Fibroblast of pulmonary artery (primary cell): ENCODE measurements at places on chromosomes 6 and 20.

GRCh38 chr6:152529369-152529768, 107.8 kb downstream of the SYNE1 start:
- peak; percentile 3 for DNase-seq

GRCh38 chr6:43383021-43383667, 13.7 kb upstream of the ZNF318 start:
- peak; percentile 78 for DNase-seq

DNA sequence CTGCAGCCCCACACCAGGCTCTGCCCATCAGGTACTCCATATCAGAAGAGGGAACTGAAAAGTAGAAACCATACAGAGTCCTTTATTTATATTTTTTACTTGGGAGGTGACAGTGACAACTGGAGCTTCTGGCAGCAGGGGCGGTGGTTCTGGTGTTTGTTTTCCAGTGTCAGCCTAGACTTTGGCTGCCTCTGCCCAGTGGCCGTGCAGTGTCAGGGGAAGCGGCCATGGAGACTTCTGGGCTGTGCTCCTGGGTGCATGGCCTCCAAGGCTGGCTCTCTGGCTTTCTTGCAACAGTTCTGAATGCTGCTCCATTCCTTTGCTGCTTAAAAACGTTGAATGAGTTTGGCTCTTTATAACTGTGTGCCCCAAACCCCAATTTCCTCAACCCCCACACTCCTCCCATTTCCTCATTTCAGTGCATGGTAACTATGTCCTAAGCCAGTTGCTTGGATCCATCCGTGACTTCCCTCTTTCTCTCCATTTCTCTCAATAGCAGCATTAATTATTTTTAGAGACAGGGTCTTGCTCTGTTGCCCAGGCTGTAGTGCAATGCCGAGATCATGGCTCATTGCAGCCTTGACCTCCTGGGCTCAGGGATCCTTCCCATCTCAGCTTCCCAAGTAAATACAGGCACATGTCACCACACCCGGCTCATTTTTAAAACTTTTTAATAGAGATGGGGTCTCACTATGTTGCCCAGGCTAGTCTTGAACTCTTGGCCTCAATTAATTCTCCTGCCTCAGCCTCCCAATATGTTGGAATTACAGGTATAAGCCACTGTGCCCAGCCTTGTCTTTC, 141.1 kb upstream of the SGK1 start:
- no peak for DNase-seq

GRCh38 chr6:72873433-72873832, 251.6 kb downstream of the KCNQ5 start:
- DNase-seq: no peak

- no peak for DNase-seq
Observed at GRCh38 chr6:203661-204060, 88.6 kb upstream of the DUSP22 start.

DNA sequence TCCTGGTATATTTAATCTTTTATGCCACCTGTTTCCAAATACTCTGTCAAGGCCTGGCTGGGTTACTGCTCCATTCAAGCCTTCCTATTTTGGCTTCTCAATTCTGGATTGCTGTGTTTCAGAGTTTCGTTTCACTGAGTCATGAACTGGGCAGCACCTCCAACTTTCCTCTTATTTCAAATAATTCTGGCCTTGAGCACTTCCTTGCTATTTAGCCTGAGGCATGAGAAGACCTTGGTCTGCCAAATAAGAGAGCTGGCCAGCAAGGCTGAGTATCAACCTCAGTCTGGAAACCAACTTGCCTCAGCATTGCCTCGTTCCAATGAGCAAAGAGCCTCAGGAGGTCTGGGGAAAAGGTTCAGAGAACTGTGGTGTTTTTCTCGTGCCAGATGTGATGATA, 66.6 kb downstream of the TNFAIP3 start:
- peak; percentile 82 for DNase-seq

DNA sequence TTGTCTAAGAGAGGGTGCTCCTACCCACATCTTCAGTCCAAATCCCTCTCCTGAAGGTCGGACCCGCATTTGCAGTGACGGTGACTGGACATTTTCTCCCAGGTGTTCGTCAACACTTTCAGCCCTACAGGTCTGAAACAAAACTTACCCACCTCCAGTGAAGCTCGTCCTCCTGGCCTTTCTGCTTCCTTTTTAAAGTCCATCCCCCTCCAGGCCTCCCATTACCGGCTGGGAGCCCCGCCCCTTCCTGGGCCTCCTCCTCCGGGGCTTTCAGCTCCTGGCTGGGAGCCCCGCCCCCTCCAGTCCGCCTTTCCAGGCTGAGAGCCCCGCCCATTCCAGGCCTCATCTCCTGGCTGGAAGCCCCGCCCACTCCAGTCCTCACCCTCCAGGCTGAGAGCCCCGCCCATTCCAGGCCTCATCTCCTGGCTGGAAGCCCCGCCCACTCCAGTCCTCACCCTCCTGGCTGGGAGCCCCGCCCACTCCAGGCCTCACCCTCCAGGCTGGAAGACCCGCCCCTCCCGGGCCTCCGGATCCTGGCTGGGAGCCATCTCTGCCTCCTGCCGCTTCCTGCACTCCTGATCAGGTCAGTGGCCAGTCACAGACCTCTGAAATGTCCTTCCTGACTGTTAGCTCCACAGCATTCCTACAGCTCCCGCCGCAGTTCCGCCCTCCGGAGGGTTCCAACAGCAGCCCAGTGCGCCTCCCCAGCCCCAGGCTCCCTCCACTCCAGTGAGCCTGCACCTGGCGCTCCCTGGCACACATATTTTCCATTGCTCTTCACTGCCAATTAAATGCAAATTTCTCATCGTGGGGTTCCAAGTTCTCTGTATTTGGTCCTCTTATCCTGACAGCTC, 98.5 kb downstream of the LY86 start:
- peak; percentile 72 for DNase-seq

- DNase-seq: no peak
Observed at GRCh38 chr6:66478705-66479104, 771.7 kb upstream of the EYS start.

DNA sequence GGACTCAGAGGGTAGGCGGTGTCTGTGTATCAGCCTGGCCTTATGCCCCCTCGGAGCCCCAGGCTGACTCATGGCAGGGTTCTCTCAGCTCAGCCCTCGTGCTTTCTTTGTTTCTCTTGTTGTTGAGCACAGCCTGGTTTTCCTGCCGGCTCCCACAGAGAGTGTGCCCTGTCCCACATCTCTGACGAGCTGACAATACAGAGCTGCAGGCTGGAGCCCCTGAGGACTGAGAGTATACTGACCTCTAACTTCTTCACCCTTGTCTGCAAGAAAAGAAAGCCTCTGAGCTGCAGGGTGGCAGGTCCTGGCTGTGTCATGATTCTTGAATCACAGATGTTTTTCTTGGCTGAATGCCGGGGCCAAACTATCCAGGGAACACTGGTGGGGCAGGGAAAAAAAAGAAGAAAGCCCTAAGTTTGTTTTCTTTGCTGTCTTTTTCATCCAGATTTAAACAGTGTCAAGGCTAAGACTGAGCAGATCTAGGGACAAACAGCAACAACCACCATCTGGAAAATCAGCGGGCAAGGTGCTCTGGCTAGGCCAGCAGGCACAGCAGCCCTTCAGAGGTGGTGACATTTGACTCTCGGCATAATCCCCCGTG, 63.3 kb upstream of the ZNF133 start:
- DNase-seq: peak; percentile 72

GRCh38 chr6:166559211-166559610, 27.3 kb downstream of the RAMACL start:
- peak; percentile 30 for DNase-seq

DNA sequence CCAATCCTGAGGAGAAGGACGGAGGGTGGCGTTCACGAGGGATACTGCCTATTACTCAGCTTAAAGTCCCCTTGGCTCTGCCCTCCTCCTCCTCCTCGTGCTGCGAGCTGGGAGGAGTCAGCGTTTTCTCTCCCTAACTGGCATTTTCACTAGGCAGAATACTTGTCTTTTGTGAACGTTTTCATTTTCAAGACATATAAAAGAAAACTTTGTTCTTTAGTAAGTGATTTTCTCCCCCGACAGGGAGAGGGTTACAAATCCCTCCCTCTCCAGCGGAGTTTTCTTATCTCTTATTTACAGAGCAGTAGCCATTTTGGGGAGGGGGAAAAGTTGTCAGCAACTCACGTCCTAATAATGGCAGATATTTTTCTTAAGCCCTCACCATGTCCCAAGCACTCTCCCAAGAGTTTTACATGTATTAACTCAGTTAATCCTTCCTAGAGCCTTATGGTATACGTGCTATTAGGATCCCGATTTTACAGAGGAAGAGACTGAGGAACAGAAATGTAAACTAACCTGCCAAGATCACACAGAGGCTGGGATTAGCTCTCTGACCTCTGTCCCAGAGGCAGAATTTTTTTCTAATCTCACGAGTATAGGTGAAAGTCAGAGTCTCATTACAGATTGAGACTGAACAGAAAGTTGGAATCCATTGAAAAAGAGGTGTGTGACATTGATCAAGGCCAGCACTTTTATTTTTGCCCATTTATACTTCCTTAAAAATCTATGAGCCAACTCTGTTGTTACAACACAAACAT, 30.0 kb upstream of the ZNF217 start:
- DNase-seq: peak; percentile 80

DNA sequence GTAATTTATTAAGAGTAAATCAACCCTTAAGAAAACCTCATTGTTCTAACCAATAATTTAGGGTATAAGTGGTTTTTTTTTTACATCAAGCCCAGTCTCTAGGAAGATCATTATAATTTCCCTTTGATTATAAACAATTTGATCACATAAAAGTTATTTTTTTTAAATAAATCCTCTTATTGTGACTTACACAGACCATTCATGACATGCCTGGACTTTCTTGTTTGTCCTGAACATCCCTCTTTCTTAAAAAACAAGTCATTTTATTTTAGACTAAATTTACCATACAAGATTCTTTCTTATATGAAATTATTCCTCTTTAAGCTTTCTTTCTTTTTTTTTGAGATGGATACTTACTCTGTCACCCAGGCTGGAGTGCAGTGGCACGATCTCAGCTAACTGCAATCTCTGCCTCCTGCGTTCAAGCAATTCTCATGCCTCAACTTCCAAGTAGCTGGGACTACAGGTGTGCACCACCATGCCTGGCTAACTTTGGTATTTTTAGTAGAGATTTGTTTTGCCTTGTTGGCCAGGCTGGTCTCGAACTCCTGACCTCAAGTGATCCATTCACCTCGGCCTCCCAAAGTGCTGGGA, 53.6 kb upstream of the AGPAT4 start:
- no peak for DNase-seq

GRCh38 chr6:13431861-13432465, 55.4 kb downstream of the GFOD1 start:
- peak; percentile 53 for DNase-seq

DNA sequence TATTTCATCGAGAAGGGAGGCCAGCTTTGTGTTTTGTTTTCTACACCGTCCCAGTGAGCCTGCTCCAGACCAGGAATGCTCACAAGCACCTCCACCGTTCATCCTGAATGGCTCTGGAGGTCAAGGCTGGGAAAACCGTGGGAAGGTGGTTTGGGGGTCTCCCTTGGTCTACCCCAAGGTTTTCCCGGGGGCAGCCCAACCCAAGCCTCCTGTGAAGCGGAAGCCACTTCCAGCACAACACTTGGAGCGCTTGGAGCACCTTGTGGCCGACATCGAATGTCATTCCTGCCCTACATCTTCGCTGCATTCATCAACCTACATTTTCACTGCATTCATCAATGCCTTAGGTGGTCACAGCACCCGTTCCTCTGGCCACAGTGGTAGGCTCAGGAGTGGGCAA, 255.6 kb upstream of the PMEPA1 start:
- DNase-seq: no peak

DNA sequence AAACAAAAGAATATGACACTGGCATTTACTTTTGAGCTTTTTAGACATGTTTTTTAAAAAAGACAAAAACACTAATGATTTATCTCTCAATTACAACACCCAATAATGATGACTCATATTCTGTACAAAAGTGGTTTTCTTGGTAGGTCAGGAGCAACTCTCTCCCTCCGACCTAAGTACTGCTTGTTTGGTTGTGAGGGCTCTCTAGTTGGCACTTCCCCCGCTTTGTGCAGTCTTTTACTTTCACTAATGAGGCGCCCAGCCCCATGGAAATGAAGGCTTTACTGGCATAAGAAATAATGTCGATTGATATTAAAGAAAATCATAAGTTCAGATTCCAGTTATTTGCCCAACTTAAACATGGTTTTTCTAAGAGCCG, 1.3 kb downstream of the KPNA5 start:
- DNase-seq: peak; percentile 49

GRCh38 chr20:44057698-44058675, 129.0 kb downstream of the JPH2 start:
- peak; percentile 66 for DNase-seq

- DNase-seq: no peak
Observed at GRCh38 chr6:120279466-120280167, 930.1 kb upstream of the MAN1A1 start.

DNA sequence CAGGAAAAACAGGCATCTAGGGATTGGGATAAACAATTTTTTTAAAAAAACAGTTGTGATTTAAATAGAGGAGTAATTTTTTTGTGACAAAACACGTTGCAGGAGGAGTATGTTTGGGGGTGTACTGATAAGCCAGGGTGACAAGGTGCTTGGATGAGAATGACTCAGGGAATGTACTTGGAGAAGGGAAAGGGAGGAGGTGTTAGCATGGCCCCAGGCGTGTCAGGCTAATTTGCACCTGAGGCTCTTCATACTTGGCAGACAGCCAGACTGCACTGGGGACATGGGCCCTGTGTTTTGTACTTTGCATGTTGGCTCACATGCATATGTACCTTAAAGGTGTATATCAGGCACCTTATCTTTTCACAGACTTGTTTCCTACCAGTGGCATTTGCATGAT, 22.8 kb downstream of the PANK2 start:
- no peak for DNase-seq

DNA sequence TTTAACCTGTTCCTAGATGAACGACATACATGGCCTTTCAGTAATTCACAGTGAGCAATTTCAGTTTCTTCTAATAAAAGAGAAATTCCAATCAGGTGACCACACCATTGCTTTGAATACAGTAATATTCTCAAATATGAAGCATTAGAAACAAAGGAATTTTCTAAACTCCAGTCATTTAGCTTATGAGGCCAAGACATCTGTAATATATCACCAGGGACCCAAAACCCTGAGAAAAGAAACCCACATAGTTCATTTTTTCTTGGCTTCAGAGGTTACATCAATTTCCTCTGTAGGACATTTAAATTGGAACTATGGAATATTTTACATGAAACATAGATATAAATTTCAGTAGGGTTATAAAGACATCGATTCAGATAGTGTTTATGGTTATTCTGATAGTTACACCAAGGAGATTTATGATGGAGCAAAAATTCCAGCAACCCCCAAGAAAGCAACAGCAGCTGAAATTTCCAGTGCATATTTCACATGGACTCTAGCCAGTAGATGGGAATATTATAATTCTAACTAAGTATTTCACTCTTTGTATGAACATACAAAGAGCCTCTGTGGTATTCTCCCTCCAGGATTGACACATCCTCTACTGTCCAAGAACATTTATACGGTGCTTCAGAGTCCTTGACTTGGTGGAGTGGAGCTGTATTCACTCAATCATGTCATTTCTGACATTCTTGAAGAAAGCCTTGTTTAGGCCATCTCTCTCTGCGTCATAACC, 82.9 kb downstream of the ADGRG6 start:
- no peak for DNase-seq
